ENCODE measurements at places on chromosomes 4 and X.
A peak's percentile ranks its signal among the peaks of the same experiment; 100 is the strongest.

DNA sequence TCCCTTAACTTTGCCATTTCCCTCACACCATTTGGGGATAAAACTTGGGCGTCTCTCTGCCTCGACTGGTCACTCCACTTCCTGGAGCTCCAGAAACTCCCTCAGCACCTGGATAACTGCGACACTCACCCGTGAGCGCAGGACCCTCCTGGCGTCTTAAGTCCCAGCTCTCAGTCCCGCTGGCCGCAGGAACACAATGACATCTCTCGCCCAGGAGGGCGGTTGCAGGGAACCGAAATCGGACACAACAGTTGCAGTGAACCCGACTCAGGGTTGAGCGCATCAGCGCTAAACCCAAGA is 370.9 kb upstream of the SMIM31 start:
- DNase-seq = no peak

DNA sequence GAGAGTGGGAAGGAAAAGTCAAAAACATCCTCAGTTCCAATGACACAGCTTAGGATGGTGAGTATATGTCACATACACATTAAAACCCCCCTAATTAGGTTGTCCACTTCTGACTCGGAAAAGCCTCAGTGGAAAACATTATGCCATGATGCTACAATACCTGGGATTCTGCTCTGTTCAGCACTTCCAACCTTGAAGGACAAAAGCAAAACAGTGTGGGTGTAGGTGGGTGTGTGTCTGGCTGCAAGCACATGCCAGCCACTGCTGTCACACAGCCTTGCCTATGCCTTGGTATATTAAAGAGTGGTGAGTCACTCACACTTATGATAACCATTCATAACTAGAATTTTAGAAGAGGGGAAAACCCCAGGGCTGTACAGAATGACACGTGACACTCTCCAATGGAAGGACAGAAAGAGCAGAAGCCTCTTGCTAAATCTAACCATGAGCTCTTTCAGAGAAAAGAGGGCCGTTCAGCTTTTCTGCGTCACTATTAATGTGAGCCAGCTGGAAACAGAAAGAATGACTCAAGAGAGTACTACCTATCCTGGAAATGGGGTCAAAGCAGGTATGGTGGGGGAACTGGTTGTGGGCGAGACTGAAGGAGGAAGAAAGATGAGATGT is 159.6 kb downstream of the TET2 start:
- DNase-seq = peak; percentile 78

DNA sequence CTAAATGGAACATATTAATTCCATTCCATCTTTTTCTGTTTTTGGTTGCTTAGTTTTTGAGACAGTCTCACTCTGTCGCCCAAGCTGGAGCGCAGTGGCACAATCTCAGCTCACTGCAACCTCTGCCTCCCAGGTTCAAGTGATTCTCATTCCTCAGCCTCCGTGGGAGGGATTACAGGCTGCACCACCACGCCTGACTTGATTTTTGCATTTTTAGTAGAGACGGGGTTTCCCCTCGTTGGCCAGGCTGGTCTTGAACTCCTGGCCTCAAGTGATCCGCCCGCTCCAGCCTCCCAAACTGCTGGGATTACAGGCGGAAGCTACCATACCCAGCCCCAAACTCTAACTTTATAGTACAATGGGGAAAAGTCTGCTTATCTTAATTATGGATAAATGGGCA is 11.2 kb downstream of the HNRNPD start:
- DNase-seq = peak; percentile 29

DNA sequence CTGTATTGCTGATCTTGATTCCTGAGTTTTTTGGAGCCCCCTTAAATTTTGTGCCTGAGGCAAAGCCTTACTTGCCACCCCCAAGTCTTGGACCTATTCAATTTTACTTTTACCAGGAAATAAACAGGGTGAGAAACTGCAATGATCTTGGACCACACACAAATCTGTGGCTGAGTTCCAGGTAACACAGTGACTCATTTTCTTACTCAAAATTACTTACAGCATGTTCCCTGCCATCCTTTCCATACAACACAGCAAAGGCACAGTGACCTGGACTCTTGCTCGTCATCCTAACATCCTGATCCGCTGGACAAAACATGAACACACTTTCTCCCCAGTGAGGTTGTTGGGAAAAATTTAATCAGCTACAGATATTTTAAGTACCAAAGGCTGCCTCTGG is 60.7 kb upstream of the S100G start:
- DNase-seq = no peak

All from stimulated activated CD4-positive, alpha-beta T cell treated with anti-CD3 and anti-CD28 coated beads, Interleukin-15, amount 100 ng/mL, for 24 hours (primary cell).